Endothelial cell of umbilical vein (primary cell): ENCODE measurements at places on chromosomes 5 and 9. TPM values are rescaled to one million over a fixed set of nuclear protein-coding genes. Genes with fewer than 3 reads are reported as not detected.

GRCh38 chr9:75979362-75979761 is 88.9 kb downstream of the PCSK5 start:
- DNase-seq = no peak

DNA sequence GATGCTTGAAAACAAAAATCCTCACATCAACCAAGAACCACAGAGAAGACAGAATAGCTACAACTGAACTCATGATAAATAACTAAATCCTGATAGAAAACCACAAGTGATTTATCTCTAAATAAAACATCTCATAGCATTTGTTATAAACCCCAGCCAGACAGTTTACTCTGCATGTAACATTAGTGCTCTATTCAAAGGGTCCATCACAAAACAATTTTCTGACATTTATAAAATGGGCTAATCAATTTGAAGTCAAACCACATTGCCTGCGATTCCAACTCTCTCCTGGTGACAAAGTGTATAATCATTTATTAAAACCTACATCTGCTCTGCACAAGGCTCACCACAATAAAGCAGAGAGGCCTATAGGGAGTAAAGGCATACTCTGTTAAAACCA is 49.8 kb downstream of the UIMC1 start:
- DNase-seq = no peak

The IL5 gene
- total RNA-seq = not detected in 2 replicates

- no peak for DNase-seq
Observed at GRCh38 chr9:126211441-126212074, 115.1 kb upstream of the MVB12B start.

The CTXN3 gene
- total RNA-seq = not detected in 2 replicates

DNA sequence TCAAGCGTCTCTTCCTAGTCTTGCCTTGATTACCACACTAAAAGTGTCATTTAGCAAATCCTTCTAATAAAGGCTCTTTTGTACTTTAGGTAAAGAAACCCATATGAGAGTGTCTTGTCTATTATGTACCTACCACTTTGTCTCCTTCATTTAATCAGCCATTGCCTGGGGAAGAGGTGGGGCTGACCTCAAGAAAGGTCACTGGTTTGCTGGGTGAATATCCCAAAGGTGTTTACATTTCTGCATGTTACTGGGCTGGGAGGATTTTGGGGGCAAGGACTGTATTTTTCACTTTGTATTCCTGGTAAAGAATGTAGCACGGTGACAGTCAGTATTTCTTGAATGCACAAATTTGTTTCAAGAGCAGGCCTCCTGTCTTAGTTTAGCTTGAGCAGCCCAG is 11.9 kb upstream of the RPS23 start:
- no peak for DNase-seq

The ZNF367 gene
- total RNA-seq = 8.6 and 10.0 TPM in 2 replicates

DNA sequence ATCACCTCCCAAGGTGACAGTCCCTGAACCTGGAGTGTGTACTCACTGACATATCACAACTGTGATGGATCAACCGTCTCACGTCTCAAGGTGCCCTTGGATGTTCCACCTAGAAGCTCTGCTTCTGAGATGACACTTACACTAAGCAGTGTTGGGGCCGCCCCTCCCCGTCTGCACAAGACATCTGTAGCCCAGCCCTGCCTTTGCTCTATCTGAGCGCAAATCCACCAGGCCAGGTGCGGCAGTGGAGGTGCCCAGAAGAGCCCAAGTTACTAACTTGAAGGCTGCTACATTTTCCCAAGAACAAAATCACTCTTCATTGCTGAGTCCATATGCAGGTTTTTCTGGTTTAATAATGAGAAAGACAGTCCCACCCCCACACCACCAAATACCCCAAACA is 148.3 kb downstream of the FSTL4 start:
- no peak for DNase-seq

DNA sequence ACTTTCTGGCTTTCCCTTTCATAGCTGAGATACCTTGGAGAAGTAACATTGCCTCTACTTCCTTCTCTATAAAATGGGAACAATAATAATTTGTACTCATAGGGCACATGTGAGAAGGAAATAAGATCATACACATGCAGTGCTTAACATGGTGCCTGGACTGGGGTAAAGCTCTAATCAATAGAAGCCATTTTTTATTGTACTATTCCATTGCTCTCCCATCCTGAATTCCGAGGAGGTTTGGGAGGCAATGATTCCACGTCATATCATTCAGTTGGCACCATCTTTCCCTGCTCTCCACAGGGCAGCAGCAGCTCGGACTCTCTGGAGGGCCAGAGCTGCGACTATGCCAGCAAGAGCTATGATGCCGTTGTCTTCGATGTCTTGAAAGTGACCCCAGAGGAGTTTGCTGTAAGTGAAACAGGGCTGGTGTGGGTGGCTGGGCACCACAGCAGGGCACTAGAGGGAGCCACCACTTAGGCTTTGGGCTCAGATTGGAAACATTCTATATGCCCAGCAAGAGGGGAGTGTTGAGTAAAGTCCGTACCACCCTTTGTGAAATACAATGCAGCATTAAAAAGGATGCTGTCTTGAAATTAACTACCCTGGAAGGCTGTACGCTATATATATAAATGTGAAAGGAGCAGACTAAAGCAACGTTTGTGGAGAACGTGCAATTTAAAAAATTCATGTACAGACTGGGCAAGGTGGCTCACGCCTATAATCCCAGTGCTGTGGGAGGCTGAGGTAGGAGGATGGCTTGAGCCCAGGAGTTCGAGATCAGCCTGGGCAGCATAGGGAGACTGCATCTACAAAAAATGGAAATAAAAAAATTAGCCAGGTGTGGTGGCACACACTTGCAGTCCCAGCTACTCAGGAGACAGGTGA is 51.2 kb downstream of the RALGPS1 start:
- peak; percentile 82 for DNase-seq

GRCh38 chr5:169344629-169345028 is 43.7 kb upstream of the SLIT3 start:
- DNase-seq = no peak

The WNT8A gene
- total RNA-seq = not detected in 2 replicates

GRCh38 chr9:19122490-19123042 is 4.7 kb downstream of the PLIN2 start:
- no peak for DNase-seq

The SLC6A7 gene
- not detected in 2 replicates for total RNA-seq

The PLAC8L1 gene
- total RNA-seq = 0.80 and 1.1 TPM in 2 replicates

- DNase-seq = no peak
Observed at GRCh38 chr5:90747693-90748092, 189.1 kb downstream of the ADGRV1 start.

GRCh38 chr9:109448223-109448622 is 49.9 kb downstream of the PTPN3 start:
- DNase-seq = no peak

DNA sequence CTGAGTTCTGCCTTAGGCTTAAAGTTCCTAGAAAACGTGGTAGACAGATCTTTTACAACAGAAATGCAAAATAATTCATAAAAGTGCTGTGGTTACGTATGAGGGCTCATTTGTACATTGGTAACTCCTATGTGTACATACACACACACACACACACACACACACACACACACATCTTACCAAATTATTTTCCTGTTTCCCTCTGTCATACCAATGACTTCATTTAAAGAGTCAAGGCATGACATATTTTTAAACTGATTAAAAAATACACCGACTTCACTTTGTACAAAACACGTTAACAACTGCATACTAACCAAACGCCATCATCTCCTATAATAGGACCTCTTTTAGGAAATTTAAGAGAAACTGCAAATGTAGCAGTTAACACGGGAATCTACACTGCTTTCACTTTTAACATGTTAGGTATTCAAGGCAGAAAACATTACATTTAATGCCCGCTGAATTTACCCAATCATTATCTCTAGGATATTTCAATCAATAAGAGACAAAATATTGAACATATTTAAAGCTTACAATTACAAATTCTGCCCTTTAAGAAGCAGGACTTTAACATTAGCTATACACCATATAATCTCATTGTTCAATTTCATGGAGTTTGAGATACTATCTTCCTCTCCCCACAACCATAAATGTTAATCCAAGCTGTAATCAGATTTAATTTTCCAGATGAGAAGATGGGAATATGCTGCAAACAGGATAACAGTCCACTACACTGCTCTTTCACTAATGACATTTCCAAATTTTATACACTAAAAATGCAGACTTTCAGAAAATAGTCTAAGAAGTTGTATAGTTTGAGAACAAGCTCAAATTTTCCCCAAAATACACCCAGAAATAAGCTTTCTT is 133.1 kb downstream of the DENND1A start:
- no peak for DNase-seq

DNA sequence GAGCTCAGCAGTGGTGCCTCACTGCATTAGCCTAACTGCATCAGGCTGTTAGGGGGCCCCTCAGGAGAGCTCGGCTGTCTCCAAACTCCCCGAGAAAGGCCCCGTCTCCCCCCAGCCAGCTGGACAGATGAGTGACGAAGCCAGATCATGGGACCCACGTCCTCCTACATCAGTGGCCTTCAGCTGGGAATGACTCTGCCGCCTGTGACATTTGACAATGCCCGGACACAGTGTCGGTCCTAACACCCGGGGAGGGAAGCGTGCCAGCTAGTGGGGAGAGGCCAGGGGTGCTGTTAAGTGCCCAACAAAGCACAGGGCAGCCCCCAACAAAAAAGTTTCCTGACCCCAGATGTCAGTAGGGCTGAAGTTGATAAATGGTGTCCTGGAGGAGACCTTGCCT is 375.2 kb upstream of the IRX2 start:
- DNase-seq = no peak

- DNase-seq = no peak
Observed at GRCh38 chr9:110143485-110143884, 64.5 kb downstream of the C9orf152 start.

The F2R gene
- total RNA-seq = 342 and 393 TPM in 2 replicates

DNA sequence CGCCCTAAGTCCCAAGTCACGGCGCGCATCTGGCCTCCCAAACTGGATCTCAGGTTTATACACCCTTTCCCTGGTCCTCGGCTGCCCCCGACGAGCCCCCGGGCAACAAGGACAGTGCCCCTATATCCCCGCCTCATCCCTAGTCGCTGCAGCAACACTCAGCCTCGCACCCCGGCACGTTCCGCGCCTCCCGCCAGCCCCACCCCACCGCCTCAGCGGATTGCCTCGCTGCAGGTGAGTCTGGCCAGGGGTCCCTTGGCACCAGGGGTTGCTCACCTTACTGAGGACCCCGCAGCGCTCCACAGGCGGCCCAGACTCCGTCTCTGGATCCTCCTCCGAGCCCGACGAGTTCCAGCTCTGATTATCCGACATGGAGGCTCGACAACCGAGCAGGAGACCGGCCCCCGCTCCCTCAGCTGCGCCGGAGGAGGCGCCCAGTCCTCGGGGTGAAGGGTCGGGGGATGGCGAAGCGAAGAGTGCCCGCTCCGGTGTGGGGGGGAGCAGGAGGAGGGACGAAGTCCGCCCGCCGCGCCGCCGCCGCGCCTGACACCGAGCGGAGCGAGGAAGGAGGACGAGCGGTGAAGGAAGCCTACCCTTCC is 494 bp downstream of the CERT1 start:
- peak; percentile 66 for DNase-seq

DNA sequence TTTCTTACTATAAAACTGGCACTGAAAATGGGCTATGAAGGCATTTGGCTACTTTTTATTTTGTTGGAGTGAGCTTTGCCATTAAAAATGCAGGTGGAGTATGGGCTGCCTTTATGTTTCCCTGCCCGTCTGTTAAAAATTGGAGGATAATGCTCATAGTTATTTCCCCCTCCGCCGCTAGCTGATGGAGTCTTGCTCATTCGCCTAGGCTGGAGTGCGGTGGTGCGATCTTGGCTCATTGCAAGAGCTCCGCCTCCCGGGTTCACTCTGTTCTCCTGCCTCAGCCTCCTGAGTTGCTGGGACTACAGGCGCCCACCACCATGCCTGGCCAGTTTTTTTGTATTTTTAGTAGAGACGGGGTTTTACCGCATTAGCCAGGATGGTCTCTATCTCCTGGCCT is 8.6 kb downstream of the G3BP1 start:
- DNase-seq = no peak
